Breast epithelium (tissue), 4 donors: ENCODE measurements at places on chromosomes 3 and 15. TPM values are rescaled to one million over a fixed set of nuclear protein-coding genes. Genes with fewer than 3 reads are reported as not detected.
A peak's percentile ranks its signal among the peaks of the same experiment; 100 is the strongest.

DNA sequence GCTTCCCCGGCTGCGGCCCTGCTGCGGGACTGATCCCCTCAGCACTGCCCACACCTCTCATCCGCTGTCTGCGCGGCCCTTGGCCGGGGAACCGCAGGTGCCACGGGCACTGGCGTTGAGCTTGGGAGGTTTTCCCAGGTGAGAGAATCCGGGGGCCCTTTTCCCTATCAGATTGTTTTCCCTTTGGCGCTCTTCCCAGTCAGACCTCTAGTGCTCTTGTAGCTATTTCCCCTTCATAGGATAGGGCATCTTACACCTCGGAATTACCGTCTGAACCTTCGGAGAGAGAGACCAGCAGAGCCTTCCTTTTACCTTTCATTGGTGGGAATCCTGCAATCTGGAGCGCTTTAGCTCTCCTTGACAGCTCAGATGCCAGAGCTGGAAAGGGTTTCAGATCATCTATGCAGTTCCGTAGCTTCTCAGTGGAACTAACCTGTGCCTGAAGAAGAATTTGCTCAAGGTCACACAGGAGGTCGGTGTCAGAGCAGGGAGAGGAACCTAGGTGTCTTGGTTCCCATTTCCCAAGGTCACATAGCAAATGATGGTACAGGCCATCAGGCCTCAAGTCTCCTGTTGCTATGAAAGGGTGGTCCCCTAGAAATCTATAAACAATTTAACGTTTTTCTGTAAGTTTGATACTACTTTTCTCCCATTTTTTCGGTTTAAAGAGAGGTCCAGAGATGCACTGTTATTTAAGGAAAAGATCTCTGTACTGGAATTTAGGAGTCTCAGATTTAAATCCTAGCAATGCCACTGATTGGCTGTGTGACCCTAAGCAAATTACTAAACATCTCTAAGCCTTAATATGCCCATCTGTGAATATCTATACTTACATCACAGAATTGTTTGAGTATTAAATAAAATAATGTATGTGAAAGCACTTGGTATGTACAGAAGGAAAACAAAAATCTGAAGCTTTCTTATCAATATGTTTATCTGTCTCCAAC is 916 bp downstream of the IDH3A start:
- peak overlapping the region; percentile 91 for H3K4me3 ChIP-seq
- H3K27ac ChIP-seq: peak overlapping the region; percentile 79

- H3K36me3 ChIP-seq: no peaks in the 10 kb centered on the region
- no peaks in the 10 kb centered on the region for H3K27me3 ChIP-seq
- H3K4me3 ChIP-seq: no peak overlapping the region
These were observed 19.6 kb downstream of the DUOX2 start for GRCh38 chr15:45094358-45094730.

GRCh38 chr15:58260205-58260724 is 122.1 kb downstream of the AQP9 start:
- no peak overlapping the region for H3K4me3 ChIP-seq
- H3K4me1 ChIP-seq: no peaks in the 10 kb centered on the region
- H3K36me3 ChIP-seq: no peaks in the 10 kb centered on the region
- H3K27ac ChIP-seq: peak overlapping the region; percentile 89

GRCh38 chr3:105367406-105368213 is 901 bp downstream of the ALCAM start:
- peak overlapping the region; percentile 72 for H3K4me3 ChIP-seq
- H3K36me3 ChIP-seq: no peaks in the 10 kb centered on the region
- H3K4me1 ChIP-seq: no peaks in the 10 kb centered on the region
- no peaks in the 10 kb centered on the region for H3K27me3 ChIP-seq
- DNase-seq: peak; percentile 70

GRCh38 chr3:131775650-131776049 is 259.2 kb downstream of the CPNE4 start:
- DNase-seq: no peak
- H3K4me1 ChIP-seq: no peaks in the 10 kb centered on the region
- no peak overlapping the region for H3K4me3 ChIP-seq

- peak within 1 kb of the TSS; percentile 64 for H3K4me3 ChIP-seq
- H3K27ac ChIP-seq: peak within 1 kb of the TSS; percentile 96
- H3K36me3 ChIP-seq: no peaks in the 10 kb centered on the region
- H3K4me1 ChIP-seq: no peaks in the 10 kb centered on the region
- DNase-seq: peak; percentile 77
These were observed at the start of gene RHOV for GRCh38 chr15:40873694-40874561. Gene RHOV (minus strand): TSS chr15:40874234. CDS start chr15:40874139, 95 bp downstream.

DNA sequence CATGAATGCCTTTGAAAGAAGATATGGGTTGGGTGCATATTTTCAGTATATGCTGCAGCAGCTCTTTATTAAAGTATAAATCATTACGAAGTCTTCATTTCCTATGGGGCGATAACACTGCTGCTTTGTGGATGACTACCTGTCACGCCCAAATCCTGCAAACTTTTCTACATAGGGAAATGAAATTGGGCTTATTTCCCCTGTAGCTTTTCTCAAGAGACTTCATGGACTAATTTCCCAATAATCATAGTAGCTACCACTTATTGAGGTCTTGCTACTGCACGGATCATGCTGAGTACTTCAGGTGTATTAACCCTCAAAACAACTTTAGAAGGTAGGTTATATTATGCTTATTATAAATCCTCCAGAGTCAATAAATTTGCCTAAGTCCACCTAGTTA is 8.0 kb downstream of the TGFBR2 start:
- no peaks in the 10 kb centered on the region for H3K4me1 ChIP-seq
- peak overlapping the region; percentile 15 for H3K27ac ChIP-seq
- H3K36me3 ChIP-seq: no peaks in the 10 kb centered on the region
- DNase-seq: no peak

- DNase-seq: no peak
- H3K4me1 ChIP-seq: no peaks in the 10 kb centered on the region
- H3K27ac ChIP-seq: no peak overlapping the region
These were observed 97.6 kb upstream of the RASGRP1 start for GRCh38 chr15:38662033-38662802.

GRCh38 chr3:52194485-52195290 is 3.3 kb upstream of the ALAS1 start:
- H3K4me1 ChIP-seq: peaks cover 22% of the 10 kb centered on the region
- no peaks in the 10 kb centered on the region for H3K27me3 ChIP-seq
- DNase-seq: no peak
- H3K36me3 ChIP-seq: no peaks in the 10 kb centered on the region

GRCh38 chr3:130854208-130854864 is 39.5 kb upstream of the ATP2C1 start:
- no peak overlapping the region for H3K4me3 ChIP-seq

DNA sequence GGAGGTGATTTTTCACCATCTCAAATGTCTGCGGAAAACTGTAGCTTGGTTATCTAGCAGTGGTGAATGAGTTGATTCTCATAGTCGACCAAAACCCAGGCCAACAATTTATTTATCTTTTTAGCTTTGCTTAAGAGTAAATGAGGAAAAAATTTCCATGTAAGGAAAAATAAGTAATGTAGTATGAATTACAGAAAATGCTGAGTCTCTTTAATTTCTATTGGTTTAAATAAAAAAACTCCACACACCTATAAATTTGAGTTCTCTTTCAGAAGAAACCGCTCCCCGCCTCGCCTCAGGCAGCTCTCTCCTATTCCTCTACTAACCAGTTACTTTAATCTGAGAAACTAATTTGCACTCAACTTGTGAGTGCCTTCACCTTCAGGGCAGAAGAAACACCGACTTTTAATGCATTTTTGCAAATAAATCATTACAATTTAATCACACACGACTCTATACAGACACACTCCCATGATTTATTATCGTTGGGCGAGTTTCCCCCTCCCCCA is 540 bp upstream of the RSRC1 start:
- peak overlapping the region; percentile 92 for H3K4me3 ChIP-seq
- no peaks in the 10 kb centered on the region for H3K36me3 ChIP-seq
- no peak for DNase-seq
- H3K27me3 ChIP-seq: no peaks in the 10 kb centered on the region
- peaks cover 4% of the 10 kb centered on the region for H3K4me1 ChIP-seq

DNA sequence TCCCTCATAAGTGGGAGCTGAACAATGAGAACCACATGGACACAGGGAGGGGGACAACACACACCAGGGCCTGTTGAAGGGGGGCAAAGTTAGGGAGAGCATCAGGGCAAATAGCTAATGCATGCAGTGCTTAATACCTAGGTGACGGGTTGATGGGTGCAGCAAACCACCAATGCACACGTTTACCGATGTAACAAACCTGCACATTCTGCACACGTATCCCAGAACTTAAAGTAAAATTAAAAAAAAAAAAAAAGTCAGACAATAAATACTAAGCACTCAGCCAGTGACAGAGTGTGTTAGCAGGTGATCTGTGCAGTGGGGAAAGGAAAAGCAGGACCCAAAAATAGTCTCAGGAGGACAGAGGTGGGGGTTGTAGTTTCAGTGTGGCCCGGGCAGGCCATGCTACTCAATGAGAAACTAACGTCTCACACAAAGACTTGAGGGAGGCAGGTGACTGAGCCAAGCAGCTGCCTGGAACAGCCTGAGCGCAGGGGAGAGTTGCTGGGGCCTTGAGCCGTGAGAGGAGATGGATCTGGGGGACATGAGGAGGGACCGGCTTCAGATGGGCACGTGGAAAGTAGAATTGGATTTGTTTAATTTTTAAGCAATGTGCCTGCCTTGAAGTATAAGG is 18.4 kb downstream of the ANKDD1A start:
- no peaks in the 10 kb centered on the region for H3K4me1 ChIP-seq
- no peaks in the 10 kb centered on the region for H3K36me3 ChIP-seq
- no peak overlapping the region for H3K4me3 ChIP-seq
- H3K27ac ChIP-seq: no peak overlapping the region

- H3K4me1 ChIP-seq: peaks cover 18% of the 10 kb centered on the region
- peak overlapping the region; percentile 99 for H3K27ac ChIP-seq
- no peaks in the 10 kb centered on the region for H3K36me3 ChIP-seq
These were observed 562 bp downstream of the TCTA start for GRCh38 chr3:49412632-49413337.

FAM43A gene
- 15.5 TPM for total RNA-seq

PLSCR5 gene
- not detected for total RNA-seq

FBXL22 gene
- 2.0 TPM for total RNA-seq

SEMA7A gene
- 1.3 TPM for total RNA-seq
